ENCODE measurements at places on chromosomes 13 and 19.
A peak's percentile ranks its signal among the peaks of the same experiment; 100 is the strongest.

GRCh38 chr19:11949201-11949600 is 15.6 kb upstream of the ZNF763 start:
- DNase-seq, result no peak

DNA sequence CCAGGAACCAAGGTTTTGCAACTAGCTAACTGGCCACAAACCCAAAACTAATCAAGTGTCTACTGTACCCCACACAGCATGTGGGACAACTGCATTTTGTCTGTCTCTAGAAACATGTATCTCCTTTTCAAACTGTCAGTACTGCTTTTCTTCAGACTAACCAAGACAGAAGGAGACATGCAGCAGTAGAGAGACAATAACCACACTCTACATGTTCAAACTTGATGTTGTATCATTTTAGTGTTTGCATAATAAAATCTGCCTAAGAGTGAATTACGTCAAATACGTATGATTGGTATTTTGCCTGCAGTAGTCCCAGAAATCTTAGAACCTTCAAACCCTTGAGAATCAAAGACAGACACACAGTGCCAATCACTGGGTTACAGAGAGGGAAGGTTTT is 22.0 kb upstream of the FREM2 start:
- no peak for DNase-seq

- no peak for DNase-seq
Observed at GRCh38 chr19:49858088-49858985, 7.4 kb downstream of the PTOV1 start.

DNA sequence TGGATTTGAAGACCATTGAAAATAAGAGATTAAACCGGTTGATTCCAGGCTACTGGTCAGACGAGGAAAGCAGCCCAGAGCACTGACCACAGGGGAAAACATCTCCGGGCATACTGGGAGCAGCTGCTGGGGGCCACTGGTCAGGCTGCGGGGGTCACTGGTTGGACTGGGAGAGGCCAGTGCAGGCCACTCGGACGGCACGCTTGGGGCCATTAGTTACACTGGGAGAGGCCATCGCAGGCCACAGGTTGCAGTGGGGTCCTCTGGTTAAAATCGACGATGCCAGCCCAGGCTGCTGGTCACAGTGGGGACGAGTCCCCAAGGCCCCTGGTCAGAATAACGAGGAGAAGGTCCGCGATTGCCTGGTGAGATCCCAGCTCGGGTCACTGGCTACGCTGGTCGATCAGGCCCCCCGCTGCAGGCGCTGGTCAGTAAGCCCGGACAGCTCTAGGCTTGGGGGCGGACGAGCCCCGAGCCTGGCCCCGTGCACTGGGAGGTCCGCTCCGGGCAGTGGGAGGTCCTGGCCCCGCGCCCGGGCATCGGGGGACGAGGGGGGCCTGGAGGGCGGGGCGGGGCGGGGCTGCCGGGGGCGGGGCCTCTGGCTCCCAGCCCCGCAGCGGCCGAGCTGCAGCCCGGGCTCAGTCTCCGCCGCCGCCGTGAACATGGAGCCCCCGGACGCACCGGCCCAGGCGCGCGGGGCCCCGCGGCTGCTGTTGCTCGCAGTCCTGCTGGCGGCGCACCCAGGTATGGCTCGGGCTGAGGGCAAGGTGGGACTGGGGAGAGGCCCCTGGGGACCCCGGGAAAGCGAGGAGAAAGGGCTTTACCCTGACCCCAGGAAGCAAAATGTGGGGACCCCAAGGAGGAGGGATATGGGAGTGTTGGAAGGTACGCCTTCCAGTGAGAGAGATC is at the start of gene BCAM:
Gene BCAM, plus strand, starts transcription at position 641 of the 909 bp plus-strand sequence. Its CDS starts 22 bp downstream, at position 663.
- DNase-seq, result peak; percentile 95

DNA sequence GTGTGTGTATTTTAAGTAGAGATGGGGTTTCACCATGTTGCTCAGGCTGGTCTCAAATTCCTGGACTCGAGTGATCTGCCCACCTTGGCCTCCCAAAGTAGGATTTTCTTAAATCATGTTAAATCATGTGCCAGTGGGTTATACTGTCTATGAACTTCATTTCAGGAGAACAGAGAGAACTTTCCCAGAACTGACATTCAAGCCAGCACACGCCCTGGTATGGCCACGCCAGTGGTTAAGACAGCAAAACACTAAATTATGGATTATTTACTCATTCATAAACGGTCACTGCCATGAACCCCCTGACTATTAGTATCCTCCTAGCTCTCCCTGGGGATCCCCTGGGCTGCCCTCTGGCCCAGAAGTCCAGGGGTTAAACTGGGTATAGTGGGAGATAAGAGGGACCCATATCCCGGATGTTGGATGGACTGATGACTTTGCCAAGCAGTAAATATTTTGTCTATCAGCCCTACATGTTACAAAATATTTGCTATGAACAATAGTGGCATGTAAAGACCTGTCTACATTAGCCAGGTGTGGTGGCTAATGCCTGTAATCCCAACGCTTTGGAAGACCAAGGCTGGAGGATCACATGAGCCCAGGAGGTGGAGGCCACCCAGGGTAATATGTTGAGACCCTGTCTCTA is 16.1 kb upstream of the STRN4 start:
- DNase-seq, result no peak

DNA sequence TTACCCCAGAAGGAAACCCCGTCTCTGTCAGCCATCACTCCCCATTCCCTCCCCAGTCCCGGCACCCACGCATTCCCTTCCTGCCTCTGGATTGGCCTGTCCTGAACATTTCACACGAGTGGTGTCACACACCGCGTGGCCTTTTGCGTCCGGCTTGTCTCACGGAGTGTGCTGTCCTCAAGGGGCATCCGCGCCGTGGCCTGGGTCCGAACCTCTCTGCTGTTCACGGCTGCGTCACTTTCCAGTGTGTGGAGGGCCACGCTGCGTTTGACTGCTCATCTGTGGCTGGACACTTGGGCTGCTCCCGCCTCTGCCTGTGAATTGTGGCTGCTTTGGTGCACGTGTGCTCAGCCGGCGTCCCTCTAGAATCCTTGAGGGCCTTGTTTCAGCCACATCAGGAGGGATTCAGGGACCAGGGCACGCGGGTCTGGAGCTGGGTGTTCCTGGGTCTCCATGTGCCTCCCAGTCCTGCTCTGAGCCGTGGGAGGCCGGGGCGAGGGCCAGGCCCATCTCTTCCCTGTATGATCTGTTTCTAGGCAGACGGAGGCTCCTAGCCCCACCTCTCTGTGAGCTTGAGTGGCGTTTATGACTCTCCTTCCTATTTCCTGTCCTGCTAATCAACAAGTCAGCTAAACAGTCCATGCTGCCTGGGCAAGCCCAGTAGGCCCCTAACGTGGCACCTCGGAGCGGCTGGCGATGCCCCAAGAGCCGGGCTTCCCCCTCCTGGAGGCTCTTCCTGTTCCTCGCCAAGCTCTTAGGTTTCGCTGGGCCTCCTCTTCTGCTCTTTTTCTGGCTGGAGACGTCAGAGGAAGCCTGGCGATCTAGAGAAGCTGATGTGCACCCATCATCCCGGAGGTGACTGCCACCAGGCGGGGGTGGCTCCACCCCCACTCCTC is 8.1 kb downstream of the STK11 start:
- no peak for DNase-seq

DNA sequence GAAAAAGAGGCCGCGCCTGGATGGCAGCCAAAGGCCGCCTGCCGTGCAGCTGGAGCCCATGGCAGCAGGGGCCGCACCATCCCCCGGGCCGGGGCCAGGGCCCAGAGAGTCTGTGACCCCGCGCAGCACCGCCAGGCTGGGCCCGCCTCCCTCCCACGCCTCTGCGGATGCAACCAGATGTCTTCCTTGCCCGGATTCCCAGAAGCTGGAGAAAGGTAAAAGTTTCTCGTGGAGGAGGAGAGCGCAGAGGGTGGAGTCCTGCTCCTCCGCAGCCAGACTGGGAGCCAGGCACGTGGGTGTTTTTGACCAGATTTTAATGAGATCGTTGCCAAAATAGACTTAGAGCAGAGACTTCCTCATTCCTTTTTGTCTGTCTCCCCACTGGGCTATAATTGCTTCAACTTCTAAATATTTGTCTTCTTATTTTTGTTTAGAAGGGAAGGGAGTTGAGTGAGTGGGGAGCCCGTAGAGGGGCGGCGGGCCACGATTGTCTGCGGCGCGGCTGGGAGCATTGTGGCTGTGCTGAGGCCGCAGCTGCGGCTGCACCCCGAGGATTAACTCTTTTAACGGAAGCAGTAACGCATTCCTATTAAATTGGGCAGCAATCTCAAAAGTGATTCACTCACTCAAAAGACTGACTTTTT is 22.8 kb upstream of the NDUFS7 start:
- peak; percentile 62 for DNase-seq

- no peak for DNase-seq
Observed at GRCh38 chr13:21938168-21938567, 267.3 kb downstream of the FGF9 start.

DNA sequence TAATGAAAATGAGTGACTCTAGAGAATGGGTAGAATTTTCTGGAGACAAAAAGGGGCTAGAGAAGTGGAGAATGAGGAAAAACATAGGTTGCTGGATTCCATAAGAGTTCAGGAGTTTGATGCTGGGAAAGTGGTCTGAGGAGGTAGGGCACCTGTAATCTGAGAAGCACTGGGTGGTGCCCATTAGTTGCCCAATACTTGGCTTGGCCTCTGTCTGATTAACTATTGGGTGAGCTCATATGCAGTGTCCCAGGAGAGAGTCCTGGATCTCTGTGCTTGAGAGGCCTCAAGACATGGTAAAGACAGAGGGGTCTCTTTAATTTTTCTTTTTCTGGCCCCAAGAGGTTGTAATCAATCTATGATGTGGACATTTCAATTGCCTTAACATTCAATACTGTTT is 390.1 kb downstream of the TDRD3 start:
- DNase-seq, result no peak

GRCh38 chr13:88176231-88176630 is 505.1 kb downstream of the SLITRK5 start:
- DNase-seq, result no peak

- DNase-seq, result peak; percentile 87
Observed at GRCh38 chr19:47598407-47599349, 10.3 kb upstream of the BICRA start.

DNA sequence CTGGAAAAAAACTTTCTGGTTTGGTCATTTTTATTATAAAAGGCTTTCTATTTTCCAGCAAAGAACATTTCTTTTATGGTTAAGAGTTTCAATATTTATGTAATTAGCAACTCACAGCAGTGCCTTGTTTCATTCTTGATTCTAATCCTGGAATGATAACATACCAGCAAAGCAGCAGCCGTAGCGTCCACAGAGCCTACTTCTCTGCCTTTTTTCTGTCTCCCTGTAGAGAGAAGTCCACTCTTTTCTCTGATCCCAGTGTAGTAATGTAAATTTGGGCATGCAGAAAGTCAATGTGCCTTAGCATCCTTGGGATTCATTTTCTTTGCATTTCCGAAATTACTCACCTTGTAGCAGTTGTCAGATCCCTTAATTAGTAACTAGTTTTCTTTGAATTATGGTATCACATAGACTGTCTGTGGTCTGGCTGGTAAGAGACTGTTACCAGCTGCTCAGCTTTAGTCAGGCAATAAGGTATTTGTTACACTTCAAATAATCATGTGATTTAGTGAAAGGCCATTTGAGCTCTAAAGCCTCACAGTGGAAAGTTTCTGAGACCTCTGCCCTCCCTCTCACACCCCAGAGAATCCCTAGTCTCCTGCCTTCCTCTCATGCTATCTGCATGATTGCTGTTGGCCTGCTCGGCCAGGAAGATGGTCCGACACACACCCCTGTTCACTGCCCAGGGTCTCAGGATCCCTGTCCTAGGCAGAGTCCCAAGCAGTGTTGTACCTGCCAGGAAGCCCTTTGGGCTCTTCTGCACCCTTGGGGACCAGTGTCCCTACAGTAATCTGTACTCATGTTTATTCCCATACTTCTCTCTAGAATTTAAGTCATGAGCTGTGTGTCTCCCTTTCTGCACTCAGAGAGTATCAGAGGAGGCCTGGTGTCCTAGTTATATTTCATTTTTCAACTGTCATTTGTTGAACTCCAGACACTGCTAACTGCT is 86.3 kb downstream of the LRCH1 start:
- DNase-seq, result no peak

DNA sequence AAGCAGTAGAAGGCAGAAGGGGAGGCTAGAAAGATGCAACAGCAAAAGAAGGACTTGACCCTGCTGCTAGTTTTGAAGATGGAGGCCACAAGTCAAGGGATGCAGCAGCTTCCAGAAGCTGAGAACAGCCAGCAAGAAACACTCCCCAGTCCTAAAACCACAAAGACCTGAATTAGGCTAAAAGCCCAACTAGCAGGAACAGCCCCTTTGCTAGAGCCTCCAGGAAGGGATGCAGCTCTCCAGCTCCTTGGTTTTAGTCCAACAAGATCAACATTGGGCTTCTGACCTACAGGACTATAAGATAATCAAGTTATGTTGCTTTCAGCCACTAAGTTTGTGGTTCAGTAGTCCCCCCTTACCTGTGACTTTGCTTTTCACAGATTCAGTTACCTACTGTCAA is 10.5 kb upstream of the LATS2 start:
- no peak for DNase-seq

DNA sequence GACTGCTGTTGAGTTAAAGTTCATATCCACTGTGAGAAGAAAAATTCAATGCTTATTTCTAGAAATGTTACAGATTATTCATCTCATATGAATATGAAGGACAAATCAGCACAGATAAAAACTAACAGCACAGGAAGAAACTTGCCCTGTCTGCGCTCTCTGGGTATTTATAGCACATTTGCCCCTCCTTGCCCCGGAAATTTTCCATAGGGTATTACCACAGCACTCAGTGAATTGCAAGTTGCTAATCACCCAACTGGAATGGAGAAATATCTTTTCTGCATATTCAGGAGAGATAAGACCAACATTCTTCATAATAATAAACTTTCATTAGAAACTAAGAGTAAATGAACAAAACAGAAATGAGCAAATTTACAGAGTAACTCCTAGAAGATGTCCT is 318.0 kb upstream of the KLF12 start:
- DNase-seq, result no peak

DNA sequence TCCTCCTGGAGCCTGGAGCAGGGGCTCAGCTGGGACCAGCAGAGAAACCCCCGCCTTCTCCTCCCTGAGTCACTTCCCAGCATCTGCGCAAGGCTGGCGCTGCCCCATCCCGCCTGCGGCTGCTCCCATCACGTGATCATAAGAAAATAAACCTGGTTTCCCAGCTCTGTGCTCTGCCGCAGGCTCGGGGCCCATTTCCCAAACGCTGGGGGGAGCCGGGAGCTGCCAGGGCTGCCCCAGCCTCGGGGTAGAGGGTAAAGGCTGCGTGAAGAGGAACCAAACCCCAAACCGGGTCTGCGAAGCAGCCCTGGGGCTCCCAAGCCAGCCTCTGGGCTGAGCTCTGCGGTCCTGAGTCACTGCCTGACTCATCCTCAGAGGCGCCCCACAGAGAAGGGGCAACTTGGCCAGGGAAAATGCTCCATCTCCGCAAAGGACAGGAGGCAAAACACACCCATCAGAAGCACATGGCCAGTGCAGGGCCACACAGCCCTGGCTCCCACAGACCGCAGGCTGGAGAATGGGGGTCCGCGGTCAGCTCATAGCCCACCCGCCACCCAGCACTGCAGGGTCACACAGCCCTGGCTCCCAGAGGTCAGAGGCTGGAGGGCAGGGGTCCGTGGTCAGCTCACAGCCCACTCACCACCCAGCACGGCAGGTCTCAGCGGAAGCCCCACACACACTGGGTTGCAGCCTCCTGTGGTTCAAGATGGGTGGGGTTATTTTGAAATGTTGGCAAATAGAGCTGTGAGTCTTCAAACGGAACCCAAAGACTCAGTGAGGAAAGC is 67.1 kb downstream of the RASA3 start:
- DNase-seq, result peak; percentile 96
